ENCODE measurements at places on chromosomes 6 and 20. TPM values are rescaled to one million over a fixed set of nuclear protein-coding genes. Genes with fewer than 3 reads are reported as not detected.

DNA sequence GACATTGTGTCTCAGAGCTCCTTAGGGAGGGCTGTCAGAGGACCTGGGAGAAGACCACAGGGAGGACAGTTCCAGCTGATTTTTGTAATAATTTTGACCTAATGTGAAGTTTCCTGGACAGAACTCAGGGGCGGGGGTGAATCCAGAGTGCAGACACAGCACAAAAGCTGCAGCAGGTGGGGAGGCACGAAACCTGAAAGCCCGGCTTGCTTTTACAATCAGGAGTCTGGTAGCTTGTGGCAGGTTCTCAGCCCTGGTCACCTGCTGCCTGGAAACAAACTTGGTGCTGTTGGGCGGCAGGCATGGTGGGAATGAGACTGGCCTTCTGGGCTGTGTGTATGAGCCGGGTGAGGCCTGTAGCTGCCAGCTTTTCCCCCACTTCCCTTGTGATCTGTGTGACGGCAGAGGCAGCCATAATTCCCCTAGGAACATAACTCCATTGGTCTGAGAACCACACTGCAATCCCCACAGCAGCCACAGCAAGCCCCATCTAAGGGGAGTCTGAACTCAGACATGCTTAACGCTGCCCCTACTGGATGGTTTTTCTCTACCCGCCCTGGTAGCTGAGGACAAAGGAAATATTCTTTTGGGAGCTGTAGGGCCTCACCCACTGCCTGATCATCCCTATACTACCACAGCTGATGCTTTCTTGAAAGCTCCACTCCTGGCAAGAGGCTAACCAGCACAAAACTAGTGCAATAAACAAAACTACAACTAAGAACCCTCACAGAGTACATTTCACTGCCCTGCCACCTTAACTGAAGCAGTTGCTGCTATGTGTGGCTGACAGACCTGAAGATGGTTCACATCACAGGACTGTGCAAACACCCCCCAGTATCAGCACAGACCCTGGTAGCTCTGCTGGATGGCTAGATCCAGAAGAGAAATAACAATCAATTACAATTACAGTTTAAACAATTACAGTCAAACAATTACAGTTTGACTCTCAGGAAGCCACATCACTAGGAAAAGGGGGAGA lies 1055.1 kb upstream of the GJE1 start:
- DNase-seq, result no peak

DNA sequence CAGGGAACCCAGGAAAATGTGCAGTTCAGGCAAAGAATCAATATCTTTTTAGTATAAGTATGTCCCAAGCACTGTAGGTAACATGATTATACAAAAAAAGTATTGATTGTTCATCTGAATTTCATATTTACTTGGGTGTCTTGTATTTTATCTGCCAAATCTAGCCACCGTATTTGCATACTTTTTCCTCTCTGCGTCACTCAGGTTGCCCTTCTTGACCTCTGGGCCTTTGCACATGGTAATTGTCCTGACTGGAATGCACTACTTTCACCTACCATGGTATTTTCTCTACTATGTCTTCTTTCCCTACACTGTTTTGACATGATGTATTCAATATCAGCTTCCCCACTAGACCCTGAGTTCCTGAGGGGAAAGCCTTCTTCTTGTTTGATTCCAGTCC lies 15.2 kb downstream of the GSTA3 start:
- no peak for DNase-seq

DNA sequence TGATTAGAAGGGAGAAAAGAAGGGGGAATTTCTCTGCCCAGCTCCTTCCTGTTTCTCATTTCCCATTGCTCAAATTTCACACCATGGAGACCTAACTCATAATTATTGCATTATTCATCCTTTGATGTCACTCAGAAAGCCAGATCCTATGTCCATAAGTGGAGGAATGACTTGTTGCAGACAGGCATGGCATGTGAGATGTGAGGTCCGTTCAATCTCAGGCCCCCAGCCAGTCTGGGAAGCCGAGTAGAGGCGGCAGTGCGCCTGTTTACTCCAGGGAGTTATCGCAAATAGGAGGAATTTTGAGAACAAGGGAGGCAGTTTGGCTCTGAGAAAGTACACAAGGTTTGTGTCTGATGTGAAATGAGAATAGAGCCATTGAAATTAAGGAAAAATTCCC lies 26.9 kb upstream of the MOCS1 start:
- DNase-seq, result no peak

Gene PNLDC1
- 0.72 TPM for total RNA-seq

DNA sequence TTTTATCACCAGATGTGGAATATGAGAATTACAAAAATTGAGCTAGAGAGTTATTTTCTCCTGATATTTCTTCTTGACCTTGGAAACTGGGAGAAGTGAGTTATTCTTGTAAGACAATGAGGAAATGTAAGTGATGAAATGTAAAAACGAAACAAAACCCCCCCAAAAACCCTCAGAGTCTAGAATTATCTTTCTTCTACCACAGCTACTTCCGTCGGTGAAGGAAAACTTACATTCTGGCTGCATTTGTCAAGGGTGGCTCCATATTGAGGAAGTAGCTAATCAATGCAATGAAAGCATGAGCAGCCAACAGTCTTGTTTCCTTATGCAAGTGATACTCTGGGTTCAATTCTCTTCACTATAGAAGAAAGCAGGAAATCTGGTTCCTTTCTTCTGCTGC lies 661.7 kb upstream of the CITED2 start:
- no peak for DNase-seq

Gene COL12A1
- 20.2 TPM for total RNA-seq

Gene C4A
- total RNA-seq, result 23.4 TPM

DNA sequence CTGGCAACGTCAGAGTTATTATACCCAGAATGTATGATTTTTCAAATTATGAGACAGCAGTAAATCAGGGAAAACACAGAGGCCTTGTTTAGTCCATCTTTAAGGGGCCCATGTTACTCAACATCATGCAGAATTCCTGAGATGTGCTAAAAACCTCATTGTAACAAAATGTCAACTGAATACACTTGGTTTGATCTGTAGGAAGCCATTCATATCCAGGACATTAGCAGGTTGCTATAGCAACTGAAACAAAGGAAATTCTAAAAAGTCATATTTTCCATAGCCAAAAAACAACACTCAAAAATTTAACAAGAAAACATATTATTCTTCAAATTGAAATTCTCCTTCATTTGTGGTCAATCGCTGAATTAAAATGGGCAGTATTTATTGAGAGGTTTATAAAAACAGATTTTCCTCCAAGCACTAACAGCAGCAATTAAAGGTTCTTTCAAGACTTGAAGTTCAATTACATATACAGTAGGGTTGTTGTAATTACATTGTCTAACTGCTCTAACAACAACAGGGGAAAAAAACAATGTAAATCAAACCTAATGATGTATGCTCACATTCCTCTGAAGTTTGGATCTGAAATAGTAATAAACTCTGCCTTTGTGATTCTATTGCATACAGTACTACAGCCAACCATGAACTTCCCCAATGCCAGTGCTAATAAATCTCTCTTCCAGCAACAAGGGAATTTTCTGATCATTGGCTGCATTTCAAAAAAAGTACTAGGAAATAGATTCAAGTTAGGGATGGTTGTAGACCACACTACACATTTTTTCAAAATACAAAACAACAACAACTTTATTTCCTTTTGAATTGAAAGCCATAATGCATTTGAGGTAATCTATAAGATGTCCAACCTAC lies 34.9 kb downstream of the COL12A1 start:
- no peak for DNase-seq

Gene ERVFRD-1
- total RNA-seq, result not detected

DNA sequence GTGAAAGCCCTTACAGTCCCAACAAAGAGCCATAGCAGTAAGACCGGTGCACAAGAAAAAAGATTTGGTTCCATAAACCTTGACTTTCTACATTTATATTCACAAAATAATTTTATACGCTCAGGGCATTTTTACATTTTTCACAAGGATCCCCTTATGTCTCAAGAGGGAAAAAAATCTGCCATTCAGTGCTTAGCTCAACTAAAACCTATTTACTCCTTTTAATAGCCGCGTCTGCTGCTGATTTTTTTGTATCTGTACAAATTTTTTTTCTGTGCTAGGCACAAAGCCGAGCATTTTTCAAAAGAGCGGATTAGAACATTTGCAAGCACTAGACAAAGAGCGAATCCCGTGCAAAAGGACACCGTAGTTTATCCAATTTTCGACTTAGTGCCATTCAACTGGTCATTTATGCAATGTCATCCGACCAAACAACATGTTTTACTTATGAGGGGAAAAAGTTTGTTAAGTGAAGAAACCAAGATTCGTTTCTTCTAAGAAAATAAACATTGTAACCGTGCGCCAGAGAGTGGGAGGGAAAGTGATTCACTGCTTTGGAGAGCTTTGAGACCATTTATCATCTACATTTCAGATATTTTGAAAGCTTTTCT lies 3.7 kb downstream of the TFAP2D start:
- no peak for DNase-seq

DNA sequence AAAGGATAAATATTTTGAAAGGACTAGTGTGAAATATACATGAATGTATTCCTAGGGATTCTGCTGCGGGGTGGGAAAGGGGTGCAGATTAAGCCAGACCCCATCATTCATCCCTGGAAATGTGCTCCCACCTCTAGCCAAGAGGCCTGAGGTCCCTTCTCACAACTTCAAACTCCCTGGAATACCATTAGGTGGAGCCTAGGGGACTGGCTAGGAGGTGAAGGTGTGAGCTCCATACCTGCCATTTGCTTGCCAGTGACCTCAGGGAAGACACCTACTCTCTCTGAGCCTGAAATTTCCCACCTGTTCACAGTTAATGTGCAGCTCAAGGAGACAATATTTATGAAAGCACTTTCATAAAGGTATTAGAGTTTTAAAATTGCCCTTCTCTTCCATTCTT lies 4.7 kb upstream of the CCN2 start:
- DNase-seq, result no peak
